ENCODE measurements at places on chromosomes 3 and 15.

DNA sequence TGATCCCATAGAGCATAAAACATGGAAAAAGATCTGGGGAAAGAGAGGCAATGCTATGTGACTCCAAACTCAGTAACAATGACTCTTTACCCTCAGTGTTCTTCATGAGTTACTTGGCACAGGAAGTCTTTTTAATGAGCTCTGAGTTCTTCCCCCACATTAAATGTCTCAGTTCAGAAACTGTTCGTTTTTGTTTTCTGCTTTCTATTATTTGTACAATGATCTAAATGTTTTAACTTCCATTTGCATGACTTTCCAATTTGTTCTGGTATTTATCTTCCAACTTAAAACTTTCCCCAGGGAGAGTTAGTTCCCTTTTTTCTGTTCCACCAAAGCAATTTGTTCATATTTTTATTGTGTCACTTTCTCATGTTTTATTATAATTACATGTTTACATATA is 177.0 kb upstream of the ZBTB20 start:
- DNase-seq, result no peak

DNA sequence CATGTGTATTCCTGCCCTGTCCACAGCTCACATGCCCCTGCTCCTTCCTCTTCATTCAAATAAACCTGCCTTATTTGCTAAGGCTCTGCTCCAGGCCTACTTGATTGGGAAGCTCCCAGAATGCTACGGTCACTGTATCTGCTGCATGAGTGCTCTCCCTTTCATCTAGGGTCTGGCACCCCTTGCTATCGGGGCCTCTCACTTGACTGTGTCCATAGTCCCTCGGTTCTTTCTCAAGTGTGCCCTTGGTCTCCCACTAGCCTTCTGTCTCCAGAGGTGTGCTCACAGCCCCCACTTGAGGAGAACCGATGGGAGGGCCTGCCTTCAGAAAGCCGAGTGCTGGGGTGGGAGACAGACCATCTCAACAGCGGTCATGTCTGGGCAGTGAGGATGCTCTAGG is 57.4 kb upstream of the NMNAT3 start:
- no peak for DNase-seq

GRCh38 chr3:129276385-129276784 is 2.3 kb upstream of the HMCES start:
- no peak for DNase-seq

- DNase-seq, result no peak
Measured at GRCh38 chr15:101578443-101578894, 73.7 kb downstream of the TM2D3 start.

DNA sequence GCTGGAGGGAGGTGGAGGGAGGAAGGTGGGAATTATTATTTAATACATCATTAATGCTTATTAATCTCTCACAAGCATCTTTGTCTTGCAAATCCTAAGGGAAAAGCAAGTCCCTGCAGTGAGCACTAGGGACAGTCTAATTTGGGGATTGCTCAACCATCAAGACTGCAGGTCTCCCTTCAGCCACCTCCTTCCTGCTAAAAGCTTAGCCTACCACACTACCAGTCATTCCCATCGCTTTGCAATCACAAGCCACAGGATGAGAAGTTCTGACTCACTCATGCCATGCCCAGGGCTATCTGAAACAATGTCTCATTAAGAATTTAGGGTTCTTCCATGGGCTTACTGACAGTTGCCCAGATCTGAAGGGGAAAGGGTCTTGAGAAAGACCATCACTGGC is 51.0 kb upstream of the EIF1B start:
- DNase-seq, result no peak

DNA sequence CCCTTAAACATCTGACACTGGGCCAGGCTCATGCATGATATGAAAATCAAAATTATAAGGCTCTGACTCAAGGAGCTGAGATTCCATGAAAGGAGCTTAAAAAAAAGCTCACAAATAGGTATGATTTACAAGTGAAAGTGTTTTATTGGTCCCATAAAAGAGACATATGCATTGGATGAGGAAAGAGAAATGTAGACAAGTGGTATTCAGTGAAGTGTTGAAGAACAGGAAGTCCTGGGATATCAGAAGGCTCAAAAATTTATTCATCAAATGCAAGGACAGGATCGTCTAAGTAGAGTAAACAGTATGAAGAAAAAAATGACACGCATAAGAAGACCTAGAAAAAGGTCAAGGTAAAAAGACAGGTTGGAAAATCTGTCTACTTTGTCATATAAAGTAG is 188.9 kb downstream of the CBLB start:
- DNase-seq, result no peak

DNA sequence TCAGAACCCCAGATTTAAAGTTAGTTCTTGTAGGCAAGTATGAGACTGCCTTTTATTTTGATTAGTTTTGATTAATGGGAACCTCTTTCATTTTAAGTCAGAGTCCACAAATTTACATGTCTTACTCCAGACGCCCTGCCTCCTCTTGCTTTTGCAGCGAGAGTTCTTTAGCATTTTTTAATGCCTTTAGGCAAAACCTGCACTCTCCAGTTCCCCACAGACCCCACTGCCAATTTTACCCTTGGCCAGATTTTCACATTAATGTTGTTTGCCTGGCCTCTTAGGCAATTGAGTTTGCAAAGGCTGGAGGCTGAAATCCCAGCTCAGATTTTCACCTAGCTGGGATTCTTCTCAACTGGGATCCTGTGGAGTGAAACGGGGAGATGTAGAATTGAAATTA is 85.8 kb downstream of the GAP43 start:
- no peak for DNase-seq

- no peak for DNase-seq
Measured at GRCh38 chr3:119639494-119640350, 20.7 kb downstream of the POPDC2 start.

GRCh38 chr3:127396473-127396872 is 108.6 kb upstream of the PRR20G start:
- DNase-seq, result no peak

GRCh38 chr3:169295912-169296570 is 367.5 kb downstream of the MECOM start:
- DNase-seq, result no peak

- DNase-seq, result no peak
Measured at GRCh38 chr3:45413172-45413765, 24.9 kb downstream of the LARS2 start.

- DNase-seq, result no peak
Measured at GRCh38 chr3:155753038-155753639, 8.3 kb upstream of the PLCH1 start.

- DNase-seq, result no peak
Measured at GRCh38 chr3:94433811-94434210, 370.9 kb downstream of the NSUN3 start.

- DNase-seq, result no peak
Measured at GRCh38 chr3:10757021-10757820, 58.8 kb upstream of the SLC6A11 start.

GRCh38 chr3:56787258-56787775 is 14.4 kb downstream of the ARHGEF3 start:
- no peak for DNase-seq

GRCh38 chr15:52540374-52541012 is 11.8 kb upstream of the MYO5A start:
- DNase-seq, result no peak

DNA sequence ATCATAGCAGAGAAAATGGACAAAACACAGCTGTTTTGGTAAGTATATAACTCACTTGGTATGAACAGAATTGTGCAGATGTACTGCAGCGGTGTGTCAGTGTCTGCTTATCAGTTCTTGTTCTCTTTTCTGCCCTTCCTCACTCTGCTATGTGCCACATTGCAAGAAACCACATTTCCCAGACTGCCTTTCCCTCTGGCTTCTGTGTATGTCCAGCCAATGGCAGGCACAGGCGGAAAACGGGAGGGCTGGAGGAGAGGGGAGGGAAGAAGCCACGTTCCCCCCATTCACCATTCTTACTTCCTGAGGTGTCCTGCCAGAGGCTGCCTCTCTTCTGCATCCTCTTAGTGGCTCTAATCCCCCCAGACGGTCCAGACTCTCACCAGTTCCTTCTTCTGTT is 15.4 kb downstream of the HHLA2 start:
- no peak for DNase-seq

GRCh38 chr15:36737430-36737891 is 158.0 kb downstream of the CDIN1 start:
- no peak for DNase-seq

DNA sequence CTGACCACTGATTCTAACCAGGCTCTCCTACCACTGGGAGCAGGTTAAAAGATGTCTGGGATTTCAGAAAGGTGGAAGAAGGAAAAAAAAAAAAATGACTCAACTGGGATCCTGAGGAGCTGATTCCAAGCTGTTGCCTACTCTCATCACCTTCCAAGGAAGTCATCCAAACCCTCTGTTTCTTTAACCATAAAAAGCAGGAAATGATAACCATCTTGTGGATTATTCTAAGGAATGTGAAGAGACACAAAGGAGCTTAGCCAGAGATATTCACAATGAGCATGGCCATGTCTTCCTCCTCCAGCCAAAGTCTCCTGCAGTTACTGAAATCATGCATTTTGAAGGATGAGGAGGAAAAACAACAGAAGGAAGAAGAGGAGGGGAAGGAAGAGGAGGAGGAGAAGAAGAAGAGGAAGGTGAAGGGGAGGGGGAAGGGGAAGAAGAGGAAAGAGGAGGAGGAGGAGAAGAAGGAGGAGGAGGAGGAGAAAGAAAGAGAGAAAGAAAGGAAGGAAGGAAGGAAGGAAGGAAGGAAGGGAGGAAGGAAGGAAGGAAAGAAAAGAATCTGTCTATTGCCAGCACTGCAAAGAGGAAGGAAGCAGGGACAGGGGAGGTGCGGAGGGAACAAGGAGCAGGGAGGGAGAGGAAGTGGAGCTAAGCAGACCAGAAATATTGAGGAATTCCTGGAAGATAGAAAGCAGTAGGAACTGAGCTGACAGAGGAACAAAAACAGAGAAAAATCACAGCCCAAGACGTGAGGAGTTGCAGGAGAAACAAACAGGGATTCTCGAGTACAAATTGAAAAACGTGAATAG is 229.2 kb downstream of the UACA start:
- DNase-seq, result no peak

DNA sequence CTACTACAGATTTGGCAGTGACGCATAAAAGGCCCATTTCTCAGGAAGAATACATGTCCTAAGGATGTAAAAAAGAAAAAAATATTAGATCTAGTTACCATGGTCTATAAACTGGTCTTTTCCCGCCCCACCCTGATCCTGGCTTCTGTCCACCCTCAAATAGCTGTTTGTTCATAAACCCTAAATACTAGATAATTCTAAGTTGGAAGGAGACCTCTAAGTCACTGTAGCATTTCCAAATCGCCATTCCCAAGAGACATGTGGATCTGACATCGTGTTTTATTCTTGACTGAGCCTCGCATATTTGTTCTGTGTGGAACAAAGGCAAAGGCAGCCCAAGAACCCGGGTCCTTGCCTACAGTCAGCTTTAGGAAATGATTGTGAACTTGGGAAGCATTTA is 49.0 kb downstream of the LMCD1 start:
- no peak for DNase-seq

- DNase-seq, result no peak
Measured at GRCh38 chr15:77418966-77419835, 703 bp downstream of the PEAK1 start.

All from NCI-H187 (cell line).